GM12878 (cell line): ENCODE measurements at places on chromosomes 1 and 21.

- no peak for DNase-seq
Observed at GRCh38 chr1:23020706-23021405, 1.6 kb downstream of the KDM1A start.

DNA sequence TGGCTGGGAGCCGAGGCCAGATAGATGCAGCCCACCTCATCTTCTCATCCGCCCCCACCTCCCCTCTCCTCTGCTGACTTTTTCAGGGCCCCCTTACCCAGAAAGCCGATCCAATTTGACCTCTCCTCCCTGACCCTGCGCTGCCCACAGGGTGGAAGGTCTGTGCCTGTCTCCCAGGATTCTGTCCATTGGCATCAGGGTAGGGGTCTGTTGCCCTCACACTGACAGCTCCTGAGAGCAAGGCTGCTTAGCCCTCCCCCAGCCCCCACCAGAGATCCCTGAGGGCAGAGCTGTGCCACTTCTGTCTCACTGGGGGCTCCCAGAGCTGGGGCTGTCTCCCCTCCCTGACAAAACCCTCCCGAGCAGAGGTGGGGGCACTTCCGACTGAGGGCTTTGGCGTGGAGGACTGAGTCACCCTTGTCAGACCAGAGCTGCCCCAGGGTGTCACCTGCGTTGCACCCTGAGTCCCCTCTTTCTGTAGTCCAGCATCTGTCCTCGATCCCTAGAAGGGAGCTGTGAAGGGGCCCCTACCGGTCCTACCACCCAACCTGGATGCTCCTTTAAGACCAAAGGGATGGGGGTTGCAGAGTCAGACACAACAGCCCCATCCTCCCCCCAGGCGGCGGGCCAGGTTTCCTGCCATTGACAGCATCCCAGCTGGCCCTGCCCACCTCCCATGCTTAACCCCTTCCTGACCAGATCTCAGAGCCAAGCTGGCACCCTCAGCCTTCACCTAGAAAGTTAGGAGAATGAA lies 2.4 kb upstream of the FAM110D start:
- DNase-seq, result no peak

DNA sequence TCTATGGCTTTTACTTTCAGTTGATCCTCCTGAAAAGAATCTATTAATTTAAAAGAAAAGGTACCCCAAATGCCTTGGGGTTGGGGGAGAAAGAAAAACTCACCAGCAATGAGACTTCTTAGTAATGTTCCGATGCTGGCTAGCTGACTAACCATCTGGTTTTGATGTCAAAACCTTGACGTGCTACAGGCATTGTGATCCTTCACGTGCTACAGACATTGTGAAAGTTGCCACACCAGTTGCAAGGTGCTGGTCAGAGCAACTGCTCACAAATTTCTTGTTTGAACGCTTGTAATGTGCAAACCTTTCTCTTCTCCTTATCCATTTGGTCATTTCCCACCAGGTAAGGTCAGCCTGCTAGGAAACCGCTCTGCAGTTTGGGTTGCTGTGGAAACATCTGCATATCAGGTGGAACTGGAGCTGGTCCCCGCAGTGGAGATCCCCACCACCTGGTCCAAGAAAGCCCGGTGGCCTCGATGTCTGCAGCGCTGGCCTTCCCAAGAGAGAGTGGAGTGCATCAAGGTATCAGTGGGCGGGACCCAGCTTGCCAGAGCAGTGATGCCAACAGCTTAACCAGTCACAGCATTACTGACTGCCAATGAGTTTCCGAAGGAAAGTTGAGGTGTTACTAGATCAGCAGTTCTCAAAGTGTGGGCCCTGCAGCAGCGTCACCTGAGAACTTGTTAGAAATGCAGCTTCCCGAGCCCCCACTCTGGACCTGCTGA lies 16.1 kb downstream of the MAB21L3 start:
- DNase-seq, result no peak

DNA sequence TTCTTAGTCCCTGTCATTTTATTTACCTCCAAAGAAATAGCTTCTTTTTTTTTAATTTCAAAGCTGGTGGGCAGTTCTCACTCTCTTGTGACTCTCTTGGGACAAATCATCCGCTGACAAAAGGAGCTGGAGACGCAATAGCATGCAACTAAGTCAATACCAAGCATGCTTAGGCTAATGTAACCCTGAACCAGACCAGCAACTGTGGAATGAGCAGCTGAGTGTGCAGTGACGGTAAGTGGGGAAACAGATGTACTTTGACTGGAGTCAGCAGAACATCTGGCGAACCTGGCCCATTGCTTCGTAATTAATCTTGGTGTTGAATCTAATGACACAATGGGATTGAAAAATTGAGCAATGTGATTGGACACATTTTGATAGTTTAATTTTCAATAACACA lies 280.7 kb upstream of the PLXNA2 start:
- no peak for DNase-seq

- no peak for DNase-seq
Observed at GRCh38 chr1:17671314-17671705, 83.8 kb upstream of the ACTL8 start.

DNA sequence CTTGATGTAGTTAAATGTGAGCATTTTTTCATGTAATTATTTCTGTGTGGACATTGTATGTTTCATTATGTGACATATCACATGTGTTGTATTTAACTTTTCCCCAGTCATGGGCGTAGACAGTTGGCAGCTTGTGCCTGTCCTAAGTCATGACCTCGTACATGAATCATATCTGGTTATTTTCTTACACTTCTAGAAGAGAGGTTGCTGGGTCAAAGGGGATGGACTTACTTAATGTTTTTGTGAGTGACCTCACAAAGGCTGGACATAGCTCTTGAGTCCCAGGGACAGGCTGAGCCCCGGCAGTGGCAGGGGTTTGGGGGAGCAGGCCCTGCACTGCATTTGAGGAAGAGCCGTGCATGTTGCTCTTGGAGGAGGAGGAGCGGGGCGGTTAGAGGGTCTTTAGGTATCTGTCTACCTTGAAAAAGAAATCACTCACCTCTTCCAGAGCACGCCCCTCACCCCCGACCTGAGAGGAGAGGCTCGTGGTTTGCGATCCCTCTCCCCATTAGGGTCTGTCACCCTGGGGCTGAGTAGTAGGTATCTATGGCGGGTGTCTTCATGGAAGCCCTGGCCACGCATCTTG lies 16.4 kb downstream of the IFNGR2 start:
- no peak for DNase-seq

GRCh38 chr21:39675590-39675989 lies 62.9 kb downstream of the B3GALT5 start:
- DNase-seq, result no peak

DNA sequence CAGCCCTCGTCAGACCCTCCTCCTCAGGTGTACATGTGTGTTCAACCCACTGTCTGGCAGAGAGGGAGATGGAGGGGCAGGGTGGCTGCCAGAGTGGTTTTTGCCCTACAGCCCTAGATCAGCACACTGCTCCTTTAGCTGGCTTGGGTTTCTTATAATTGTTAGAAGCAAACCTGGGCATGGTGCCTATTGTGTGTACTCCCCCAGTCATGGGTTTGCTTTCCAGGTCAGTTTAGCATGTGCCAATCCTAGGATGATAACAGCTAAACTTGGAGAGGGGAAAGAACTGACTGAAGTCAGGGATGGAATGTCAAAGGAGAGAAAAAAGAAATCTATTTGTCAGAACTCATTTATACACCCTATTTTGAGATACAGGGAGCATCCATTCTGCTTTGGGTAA lies 63.3 kb downstream of the UCK2 start:
- DNase-seq, result no peak

GRCh38 chr1:218294546-218294945 lies 9.5 kb downstream of the RRP15 start:
- no peak for DNase-seq

- no peak for DNase-seq
Observed at GRCh38 chr1:9270290-9270883, 22.3 kb upstream of the SPSB1 start.

GRCh38 chr1:158331481-158332150 lies at the start of gene CD1B:
Gene CD1B (minus strand): TSS chr1:158331531. CDS start chr1:158331423, 108 bp downstream.
- no peak for DNase-seq

DNA sequence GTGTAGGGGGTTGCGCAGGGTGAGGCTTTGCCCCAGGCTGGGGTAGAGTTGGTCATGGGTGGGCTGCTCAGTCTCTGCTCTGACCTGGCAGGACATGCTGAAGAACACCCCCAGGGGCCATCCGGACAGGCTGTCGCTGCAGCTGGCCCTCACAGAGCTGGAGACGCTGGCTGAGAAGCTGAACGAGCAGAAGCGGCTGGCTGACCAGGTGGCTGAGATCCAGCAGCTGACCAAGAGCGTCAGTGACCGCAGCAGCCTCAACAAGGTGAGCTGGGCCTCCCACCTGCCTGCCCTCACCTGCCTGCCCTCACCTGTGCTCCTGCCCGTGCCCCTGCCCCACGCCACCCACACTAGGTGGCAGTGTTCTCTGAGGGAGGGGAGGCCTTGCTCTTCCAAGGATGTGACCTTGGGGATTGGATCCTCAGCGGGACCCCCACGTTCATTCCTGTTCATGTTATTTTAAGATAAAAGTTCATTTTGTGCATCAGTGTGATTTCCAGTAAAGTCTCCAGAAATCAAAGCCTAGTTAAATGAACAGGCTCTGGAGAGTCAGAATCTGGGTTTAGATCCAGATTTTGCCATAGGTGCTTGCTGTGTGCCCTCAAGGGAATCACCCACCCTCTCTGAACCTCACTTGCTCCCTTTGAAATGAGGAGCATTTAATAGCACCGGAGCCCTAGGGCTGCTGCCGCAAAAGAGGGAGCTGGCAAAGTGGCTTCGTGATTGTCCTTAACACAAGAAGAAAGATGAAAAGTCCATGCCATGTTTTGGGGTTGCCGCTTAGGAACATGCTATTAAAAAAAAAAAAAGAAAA lies 87.9 kb downstream of the ARHGEF10L start:
- DNase-seq, result no peak

GRCh38 chr1:205298191-205298994 lies 23.2 kb downstream of the NUAK2 start:
- no peak for DNase-seq

- DNase-seq, result no peak
Observed at GRCh38 chr1:196910215-196910614, 22.4 kb downstream of the CFHR4 start.

GRCh38 chr1:244065960-244066388 lies 14.9 kb downstream of the ZBTB18 start:
- DNase-seq, result no peak

DNA sequence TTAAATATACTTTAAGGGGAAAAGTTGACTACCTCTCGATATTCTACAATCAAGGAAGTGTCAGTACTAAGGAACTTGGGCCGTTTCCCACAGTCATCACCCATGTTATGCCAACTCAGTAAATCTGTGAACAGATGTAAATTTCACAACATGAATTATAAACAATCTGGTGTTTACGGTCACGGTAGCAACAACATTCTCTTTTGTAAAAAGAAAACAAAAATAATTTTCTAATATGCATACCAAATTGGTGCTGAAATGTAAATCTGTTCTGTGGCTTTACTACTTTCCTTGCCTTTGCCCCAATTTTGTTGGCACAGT lies 1.2 kb downstream of the SH3GLB1 start:
- DNase-seq, result no peak

- no peak for DNase-seq
Observed at GRCh38 chr1:37948166-37948565, 1.3 kb upstream of the INPP5B start.

DNA sequence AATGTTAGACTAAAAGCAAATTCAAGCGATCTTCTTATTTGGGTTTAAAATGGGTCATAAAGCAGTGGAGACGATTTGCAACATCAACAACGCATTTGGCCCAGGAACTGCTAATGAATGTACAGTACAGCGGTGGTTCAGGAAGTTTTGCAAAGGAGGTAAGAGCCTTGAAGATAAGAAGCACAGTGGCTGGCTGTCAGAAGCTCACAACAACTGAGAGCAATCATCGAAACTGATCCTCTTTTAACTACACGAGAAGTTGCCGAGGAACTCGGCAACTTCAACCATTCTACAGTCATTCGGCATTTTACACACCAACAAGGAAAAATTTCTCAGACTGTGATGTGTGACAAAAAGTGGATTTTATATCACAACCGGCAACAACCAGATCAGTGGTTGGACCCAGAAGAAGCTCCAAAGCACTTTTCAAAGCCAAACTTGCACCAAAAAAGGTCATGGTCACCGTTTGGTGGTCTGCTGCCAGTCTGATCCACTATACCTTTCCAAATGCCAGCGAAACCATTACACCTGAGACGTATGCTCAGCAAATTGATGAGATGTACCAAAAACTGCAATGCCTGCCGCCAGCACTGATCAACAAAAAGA lies 47.9 kb downstream of the ASH1L start:
- DNase-seq, result no peak

- no peak for DNase-seq
Observed at GRCh38 chr1:164637461-164638375, 78.7 kb downstream of the PBX1 start.

- DNase-seq, result no peak
Observed at GRCh38 chr1:86822459-86822858, 91.5 kb downstream of the SELENOF start.

DNA sequence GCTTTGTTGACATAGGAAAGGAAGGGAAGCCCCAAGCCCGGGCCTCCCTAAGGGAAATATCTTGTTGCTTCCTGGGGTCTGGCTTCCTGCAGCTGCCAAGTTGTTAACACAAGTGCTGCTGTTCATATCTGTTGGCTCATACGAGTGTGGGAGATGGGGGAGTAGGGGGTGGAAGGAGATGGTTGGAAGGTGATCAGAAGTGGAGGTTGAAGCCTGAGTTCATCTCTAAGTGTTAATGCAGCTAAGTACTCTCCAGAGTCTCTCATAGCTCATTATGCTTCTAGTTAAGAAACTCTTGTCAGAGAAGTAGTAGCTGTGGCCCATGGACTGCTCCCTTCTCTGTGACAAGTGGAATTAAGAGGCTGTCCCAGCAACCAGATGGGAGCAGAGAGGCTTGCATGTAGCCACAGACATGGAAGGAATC lies 319.2 kb upstream of the SPAG17 start:
- DNase-seq, result no peak

GRCh38 chr1:205074513-205074912 lies 9.7 kb downstream of the TMEM81 start:
- no peak for DNase-seq

GRCh38 chr1:226021401-226021800 lies 22.3 kb upstream of the SDE2 start:
- no peak for DNase-seq

DNA sequence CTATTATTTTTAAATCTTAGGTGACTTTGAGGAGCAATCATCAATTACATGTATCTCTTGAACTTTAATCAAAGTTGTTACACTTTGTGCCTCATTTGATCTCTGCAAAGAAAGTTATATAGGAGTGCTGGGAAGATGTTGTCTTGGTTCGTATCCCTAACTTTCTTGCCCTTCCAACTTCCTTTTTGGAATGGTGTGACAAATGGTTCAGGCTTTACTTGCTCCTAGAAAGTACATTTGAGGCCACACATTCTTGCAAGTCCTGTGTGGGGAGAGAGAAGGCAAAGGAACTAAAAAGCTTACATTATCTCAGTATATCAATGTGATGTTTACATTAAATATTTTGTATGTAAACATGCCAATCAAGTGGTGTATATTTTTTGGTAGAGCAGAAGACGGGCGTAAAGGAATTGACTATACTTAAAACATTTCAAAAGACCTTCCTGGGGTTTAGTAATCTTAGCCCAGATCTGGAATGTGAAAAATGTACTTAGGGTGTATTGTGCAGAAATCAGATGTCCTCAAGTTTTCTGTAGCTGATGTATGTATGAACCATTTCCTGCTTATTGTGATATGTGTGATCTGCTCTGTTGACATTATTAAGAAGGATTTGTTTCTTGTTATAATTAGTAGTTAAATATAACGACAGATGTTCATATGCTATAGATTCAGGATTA lies 59.2 kb downstream of the USP25 start:
- DNase-seq, result no peak
